ENCODE measurements at places on chromosomes 4 and X.

GRCh38 chrX:99172958-99173357 is 1237.1 kb downstream of the PCDH19 start:
- DNase-seq, result no peak

- no peak for DNase-seq
Measured at GRCh38 chr4:182562350-182562749, 319.1 kb downstream of the TENM3 start.

GRCh38 chrX:29470030-29470429 is 745.3 kb upstream of the MAGEB2 start:
- no peak for DNase-seq

- no peak for DNase-seq
Measured at GRCh38 chrX:44937606-44938005, 64.6 kb downstream of the KDM6A start.

DNA sequence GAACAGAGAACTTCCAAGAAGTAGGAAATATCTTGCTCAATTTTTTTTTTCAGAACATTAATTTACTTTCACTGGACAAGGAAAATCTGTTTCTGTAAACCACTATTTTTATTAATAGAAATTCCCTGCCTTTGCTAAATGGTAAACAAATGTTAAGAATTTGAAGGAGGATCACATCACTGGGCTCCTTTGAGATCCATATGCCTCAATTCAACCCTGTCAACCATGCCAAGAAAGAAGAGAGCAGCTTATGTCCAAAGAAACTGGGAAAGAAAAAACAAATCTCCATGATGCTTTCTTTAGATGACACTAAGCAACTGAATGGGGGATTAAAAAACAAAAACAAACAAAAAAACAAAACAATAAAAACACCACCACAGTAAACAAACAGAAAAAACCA is 47.7 kb downstream of the LNX1 start:
- DNase-seq, result no peak

DNA sequence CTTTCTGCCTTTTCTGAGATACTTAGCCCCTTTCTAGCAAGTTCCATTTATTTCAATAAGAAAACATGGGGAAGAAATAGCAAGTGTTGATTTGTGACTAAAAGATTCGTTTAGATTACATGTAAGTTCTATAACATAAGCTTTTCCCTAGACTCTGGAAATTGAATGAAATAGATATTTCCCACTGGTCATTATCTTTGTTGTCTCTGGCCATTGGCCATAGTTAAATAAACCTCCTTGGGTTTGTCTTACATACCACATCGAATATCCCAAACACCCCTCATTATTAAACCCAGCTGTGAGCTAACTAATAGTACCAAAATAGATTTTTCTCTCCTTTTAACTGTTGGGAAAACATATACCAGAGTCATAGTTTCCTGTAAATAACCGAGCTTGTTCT is 534.8 kb downstream of the IQCM start:
- DNase-seq, result no peak

DNA sequence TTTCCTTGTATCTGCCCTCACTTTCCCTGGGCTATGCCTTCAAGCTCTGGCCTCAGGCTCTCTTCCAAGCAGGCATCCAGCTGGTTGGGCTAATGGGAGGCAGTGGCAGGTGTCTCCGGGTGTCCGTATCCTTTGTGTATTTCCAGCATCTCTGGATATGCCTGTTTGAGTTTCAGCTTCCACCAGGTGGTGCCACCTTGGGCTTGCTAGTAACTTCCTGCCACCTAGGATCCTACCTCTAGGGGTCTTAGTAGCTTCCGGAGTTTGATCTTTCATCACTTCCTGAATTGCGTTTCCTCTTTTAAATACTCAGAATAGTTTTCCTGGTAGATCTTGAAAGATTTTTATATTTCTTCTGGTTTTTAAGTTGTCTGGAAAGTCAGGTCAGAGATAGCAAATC is 23.2 kb upstream of the ANOS1 start:
- peak; percentile 9 for DNase-seq

DNA sequence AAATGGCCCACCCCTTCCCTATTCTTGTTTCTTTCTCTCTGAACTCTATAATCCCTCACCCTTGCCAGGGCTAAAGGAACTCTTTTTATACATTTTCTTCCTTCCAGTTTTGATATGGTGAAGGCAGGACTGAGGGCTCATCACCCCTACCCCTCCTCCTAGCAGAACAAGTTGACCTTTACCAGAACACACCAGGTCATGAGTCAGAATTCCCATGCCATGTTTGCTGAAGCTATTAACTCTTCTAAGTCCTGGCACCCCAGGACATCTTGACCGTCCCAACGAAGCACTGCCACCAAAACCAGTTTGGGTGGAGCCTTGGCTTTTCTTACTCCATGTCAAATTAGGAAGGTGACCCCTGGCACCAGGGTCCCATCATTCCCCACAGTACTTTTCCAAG is 57.5 kb upstream of the DYNLT3 start:
- no peak for DNase-seq

DNA sequence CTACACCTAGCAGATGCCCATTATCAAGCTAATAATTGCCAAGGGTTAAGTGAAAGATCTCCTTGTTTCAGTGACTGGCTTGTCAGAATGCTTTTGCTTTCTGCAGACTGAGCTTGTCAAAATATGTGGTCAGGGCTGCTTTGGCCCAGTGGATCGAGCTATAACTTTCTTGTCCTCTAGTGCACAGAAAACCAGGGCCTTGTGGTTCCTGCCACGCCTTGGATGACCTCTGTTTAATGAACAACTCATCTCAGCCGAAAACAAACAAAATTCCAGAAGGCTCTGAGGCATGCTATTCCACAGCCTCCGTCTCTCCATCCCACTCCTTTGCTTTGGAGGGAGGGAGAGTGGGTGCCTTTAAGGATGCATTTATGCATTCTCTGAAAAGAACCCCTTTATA is 11.3 kb downstream of the EVC start:
- peak; percentile 60 for DNase-seq

GRCh38 chrX:135256923-135257322 is 5.1 kb downstream of the ETDA start:
- no peak for DNase-seq

DNA sequence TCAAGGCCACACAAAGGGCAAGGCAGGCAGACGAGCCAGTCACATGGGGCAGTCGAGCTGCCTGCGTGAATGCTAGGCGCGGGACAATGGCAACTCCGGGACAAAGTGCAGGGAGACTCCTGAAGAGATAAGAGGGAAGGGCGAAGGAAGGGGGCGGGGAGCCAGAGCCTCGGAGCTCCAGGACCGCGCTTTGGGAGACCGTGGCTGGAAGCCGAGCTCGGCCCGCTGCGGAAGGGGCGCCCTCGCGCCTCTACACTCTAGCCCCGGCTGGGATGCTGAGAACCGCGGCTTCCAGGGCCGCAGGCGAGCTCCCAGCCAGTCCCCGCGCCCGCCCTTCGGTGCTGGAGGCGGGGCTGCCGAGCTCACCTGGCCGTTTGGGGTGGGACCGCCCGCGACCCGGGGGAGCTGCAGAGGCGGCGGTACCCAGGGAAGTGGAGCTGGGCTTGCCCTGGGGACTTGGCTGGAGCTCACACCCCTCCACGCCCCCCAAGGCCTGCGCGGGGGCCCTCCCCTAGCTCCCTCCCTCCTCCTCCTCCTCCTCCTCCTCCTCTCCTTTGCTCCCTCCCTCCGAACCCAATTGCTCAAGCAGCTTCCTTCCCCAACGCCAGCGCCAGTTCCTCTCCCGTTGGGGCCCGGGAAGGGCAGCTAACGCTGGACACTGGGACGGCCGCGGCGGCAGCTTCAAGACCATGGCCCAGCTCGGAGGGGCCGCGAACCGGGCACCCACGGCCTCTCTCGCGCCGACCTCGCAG is at the start of gene SOWAHD:
TSS of gene SOWAHD (plus strand) at position 610 of the 752 bp plus-strand sequence. CDS start at position 690, 80 bp downstream.
- peak; percentile 79 for DNase-seq

DNA sequence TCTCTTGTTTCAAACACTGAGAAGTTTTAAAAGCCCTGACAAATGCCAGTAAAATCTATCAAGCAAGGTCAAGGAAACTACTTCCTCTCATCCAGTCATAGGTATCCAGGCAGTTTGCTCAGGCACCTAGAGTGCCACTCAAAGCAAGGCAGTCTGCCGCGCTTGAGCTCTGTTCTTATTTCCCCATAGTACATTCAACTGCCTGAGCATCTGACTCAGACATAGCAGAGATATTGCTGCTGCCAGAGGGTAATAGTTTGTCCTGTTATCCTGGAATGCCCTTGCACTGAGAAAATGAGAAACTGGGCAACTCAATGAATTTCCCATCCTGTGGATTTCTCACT is 16.1 kb upstream of the ATP8A1 start:
- no peak for DNase-seq

- no peak for DNase-seq
Measured at GRCh38 chr4:90025248-90025647, 101.9 kb upstream of the CCSER1 start.

- no peak for DNase-seq
Measured at GRCh38 chr4:2048831-2049230, 10.3 kb upstream of the NAT8L start.

DNA sequence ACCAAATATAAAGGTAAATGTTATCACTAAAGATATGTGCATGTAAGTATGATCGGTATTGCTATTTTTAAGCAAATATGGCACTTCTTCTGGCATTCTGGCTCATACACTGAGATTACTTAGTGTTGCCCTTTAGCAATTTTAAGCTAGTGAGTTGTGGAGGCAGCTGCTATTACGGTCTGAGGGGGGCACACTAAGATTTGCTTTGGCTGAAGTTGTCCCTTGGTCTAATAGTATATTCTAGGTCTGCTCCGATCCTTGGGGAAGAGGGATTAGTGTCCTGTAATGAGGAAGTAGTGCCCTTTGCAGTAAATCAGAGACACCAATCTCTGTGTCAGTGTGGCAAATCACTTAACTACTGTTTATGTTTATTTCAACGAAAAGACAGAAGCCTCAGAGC is 196.5 kb upstream of the FTHL17 start:
- DNase-seq, result no peak

GRCh38 chrX:16033331-16033730 is 90.0 kb upstream of the GRPR start:
- no peak for DNase-seq

GRCh38 chr4:93658443-93658842 is 170.1 kb upstream of the ATOH1 start:
- DNase-seq, result no peak

DNA sequence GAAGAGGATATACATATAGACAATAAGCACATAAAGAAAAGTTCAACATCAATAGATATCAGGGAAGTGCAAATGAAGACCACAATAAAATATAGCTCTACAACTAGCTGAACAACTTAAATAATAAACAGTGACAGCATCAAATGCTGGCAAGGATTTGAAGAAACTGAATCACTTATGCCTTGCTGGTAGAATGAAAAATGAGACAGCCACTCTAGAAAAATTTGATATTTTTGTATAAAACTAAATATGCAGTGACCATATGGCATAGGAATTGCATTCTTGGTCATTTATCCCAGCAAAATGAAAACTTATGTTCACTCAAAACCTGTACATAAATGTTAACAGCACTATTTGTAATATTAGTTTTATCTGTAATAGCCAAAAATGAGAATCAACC is 1102.0 kb downstream of the C4orf33 start:
- no peak for DNase-seq

GRCh38 chrX:123740006-123740405 is 7.2 kb upstream of the THOC2 start:
- no peak for DNase-seq

DNA sequence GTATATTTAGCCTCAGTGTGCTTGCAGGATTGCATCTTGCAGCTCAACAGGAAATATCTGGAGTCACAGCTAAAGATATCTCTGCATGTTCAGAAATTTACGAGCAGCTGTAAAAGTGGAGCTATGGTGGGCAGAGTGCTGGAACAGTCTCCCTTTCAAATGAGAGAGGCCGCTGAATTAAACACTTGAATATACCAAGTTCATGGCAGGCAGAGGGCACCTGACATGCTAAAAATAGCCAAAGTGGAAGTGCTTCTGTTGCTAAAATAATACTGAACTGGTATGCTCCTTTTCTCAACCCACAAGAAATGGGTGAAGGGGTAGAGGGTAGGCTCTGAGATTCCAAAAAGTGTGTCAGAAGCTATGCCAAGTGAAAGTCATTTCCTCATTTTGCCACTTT is 98.1 kb downstream of the MGST2 start:
- no peak for DNase-seq

DNA sequence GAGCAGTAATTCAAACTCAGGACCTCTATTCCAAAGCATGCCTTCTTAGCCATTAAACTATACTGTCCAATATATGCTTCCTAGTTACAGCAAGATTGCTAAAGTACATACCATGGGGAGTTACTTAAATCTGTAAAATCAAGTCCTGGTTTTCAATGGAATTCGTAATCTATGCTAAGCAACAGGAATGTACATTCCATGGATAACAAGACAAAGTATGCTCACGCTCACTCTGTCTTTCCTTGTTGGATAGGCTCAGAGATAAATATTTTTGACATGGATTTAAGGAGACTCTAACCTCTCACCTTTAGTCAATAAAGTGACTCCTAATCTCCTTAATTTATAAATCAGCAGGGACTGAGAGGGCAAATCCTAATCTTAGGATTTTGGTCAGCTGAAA is 47.3 kb upstream of the STK26 start:
- DNase-seq, result no peak

DNA sequence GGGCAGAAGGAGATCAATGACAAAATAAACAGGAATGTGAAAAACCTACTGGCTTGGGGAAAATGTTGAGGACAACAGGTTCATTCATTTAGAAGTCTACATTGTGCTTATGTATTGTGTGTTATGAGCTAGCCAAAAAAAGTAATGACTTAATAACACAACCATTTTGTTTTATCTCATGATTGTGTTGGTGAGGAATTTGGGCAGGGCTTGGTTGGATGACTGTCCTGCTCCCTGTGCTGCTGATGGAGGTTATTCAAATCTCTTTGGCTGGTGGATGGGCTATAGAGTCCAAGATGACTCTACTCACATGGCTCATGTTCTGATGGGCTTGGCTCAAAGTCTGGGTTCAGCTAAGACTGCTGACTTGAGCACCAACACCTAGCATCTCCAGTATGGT is 116.3 kb downstream of the HS3ST1 start:
- no peak for DNase-seq

- DNase-seq, result no peak
Measured at GRCh38 chr4:15907430-15907829, 31.1 kb downstream of the FGFBP1 start.

Measured in Caco-2 (cell line).